ENCODE measurements at places on chromosomes 13 and 19.

DNA sequence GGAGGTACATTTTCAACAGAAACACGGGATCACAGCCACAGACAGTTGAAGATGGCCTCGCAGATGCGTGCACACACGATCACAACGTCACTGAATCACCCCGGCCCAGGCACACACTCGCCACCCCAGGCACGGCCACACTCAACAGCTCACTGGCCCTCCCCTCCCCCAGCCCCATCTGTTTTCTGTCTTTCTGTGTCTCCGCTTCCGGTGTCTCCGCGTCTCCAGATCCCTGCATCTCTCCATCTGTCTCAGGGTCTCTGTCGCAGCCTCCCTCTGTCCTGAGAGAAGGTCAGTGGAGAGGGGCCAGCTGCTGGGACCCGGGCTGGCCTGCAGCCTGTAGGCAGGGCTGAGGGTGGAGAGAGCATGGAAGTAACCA lies 3.8 kb upstream of the ATP1A3 start:
- no peak for DNase-seq

- DNase-seq, result no peak
These were observed 90.7 kb downstream of the ATP8A2 start for GRCh38 chr13:25462301-25463125.

DNA sequence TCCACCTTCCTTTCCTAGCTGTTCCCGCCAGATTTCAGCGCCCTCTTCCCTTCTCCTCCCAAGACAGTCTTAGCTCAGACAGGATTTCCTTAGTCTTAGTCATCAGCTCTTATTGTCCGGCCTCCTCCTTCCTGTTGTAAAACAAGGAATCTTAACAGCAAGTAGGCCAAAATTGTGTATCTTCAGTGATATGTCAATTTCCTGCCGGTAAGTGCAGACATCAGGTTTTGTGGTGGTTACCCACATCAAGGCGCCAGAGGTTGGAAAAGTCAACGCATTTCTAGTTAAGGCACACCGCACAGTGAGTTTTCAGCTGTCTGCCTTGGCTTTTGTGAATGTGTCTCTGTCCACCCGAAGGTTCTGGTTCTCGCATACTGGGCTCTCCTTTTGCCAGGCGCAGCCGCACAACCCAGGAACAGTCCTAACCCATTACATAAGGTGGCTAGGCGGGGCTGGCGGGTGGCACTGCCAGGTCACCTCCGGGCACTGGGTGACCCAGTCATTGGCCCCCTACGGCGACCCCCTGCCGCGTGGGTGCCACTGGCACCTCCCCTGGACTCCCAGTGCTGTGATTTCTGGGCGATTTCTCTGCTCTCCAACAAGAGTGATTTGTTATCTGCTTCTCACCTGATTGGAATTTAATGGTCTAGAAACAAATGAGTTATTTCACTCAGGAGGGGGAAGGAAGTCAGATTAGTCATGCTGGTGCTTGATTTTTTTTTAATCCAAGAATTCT lies 12.9 kb downstream of the COL4A2 start:
- DNase-seq, result peak; percentile 21

DNA sequence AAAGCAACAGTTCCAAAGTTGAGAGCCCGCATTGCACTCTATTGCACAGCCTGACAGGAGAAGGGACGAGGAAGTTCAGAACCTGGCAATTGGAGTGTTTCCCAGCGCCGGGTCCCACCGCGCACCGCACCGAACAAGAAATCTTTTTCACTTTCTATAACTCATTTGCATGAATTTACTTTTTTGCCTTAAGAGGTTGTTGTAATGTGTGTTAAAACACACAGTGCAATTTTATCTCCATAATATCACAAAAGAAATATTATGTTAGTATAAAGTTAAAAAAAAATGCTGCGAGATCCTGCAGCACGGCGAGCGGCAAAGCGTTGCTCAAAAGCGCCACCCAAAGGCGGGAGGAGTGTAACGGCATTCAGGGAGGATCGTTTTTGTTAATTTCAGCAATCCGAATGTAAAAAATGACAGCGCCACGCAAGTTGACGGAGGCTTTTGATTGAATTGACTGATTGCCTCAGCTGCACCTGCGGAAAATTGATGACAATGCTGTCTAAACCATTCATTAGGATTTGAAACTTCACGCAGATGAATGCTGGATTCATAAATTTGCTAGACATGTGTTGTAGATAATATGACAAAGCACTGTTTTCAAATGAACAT lies 303.6 kb upstream of the ZNF507 start:
- DNase-seq, result peak; percentile 1

GRCh38 chr19:18710186-18710585 lies 26.7 kb downstream of the CRTC1 start:
- no peak for DNase-seq

- no peak for DNase-seq
These were observed 581 bp downstream of the RCBTB1 start for GRCh38 chr13:49584771-49585182.

DNA sequence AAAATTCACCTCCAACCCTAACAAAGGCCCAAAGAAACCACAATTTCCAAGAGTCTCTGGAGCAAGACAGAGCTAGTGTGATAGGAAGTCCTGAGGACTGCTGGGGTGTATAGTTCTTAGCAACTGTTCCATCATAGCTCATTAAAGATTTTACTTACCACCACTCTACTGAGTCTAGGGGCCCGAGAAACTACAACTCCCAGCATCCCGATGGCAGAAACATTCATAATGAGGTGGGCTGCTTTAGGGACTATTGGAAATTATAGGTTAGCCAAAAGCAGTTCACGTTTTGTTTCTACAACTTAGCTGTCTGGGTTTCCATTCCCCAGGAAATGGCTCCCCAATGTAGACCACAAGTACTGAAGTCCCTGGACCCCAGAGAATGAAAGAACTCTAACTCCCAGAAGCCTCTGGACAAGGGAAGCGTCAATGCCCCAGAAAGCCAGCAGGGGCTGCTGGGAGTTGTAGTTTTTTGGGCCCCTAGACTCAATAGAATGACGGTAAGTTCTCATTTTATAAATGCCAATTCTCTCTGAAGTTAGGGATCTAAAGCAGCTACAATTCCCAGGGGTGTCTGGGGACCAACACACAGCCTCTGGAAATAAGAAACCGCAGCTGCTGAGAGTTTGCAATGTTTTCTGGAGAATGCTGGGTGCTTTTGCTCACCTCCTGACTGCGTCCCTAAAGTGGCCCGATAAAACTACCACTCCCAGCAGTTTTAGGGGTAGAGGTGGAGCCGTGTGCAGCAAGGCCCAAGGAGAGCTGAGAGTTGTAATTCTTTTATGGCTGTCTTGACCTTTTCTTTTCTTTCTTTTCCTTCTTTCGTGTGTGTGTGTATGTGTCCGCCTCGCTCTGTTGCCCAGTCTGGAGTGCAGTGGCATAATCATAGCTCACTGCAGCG lies 11.1 kb downstream of the FTL start:
- DNase-seq, result no peak

- no peak for DNase-seq
These were observed 290.4 kb downstream of the TEX29 start for GRCh38 chr13:111610879-111611278.

DNA sequence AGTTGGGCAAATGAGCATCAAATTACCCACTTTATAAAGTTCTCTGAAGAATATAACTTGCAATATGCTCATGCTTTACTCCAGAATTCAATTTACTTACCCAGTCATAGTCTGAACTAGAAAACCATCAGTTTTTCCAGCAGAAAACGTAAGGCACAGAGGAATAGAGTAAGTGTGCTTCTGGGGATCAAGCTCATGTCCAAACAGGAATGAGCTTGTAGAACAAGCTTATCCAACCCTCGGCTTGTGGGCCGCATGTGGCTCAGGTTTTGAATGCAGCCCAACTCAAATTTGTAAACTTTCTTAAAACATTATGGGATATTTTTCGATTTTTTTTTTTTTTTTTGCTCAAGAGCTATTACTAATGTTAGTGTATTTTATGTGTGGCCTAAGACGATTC lies 308.5 kb upstream of the KLF12 start:
- DNase-seq, result no peak

DNA sequence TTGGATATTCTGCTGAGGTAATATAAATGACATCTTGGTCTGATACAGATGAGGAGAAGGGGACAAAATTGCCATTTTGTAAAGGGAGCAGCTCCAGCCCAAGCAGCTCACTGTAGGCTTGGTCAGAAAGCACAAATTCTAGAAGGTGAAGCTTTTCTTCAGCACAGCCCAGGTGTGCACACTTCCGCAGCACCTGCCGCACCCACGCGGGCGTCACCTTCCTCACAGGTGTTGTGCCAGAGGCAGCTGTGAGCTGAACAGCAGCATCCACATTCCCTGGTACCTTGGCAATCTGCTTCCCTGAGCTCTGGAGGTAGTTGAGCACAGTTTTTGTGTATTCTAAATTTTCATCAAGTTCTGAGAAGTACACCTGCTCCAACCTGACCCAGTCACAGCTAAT lies 79.0 kb downstream of the SACS start:
- no peak for DNase-seq

DNA sequence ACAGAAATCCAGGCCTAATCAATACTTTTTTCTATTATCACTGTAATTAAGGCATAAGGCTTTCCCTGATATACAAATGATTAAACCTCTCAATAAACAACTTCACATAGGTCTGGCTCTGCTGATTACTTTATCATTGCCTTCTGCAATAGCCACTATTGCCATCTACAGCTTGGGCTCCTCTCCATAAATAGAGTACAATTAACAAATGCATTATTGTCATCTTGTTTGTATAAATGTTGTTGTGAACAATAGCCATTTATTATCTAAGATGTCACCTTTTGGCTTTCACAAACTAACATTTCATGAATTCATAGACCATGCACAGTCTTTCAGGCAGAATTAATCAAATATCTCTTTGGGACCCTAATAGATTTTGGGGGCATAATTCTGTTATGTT lies 53.3 kb downstream of the NHLRC3 start:
- no peak for DNase-seq

DNA sequence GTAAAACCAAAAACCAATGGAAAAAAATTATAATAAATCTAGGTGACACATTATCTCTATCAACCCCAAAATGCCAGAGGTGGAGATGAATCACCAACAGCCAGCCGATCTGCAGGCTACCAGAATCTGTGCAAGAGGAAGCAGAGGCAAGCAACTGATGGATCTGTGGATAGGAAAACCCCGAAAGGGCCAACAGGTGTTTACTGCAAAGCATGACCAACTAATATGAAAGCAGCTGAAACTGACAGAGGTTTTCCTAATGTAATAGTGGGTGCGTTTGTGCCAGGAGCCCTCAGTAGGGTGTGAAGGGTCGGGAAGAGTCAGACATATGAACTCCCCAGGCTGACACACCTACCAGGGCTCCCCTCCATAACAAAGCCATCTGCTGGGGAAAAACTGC lies 554.6 kb downstream of the RFC3 start:
- DNase-seq, result no peak

- DNase-seq, result no peak
These were observed 39.1 kb upstream of the RNF113B start for GRCh38 chr13:98216135-98216565.

DNA sequence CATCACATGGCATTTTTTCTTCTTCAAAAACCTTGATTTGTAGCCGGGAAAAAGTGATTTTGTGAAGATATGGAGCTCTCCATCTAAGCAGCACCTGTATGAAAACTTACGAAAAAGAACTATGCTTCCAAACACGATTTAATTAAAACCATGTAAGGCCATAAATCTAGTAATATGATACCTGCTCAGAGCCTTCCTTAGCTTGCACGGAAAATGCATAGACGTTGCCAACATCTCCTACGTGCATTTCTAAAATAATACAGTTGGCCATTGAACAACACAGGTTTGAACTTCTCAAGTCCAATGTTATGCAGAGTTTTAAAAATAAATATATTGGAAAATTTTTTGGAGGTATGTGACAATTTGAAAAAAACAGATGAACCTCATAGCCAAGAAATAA lies 59.1 kb upstream of the RNF113B start:
- no peak for DNase-seq

GRCh38 chr13:76852986-76853385 lies 33.2 kb downstream of the KCTD12 start:
- no peak for DNase-seq

DNA sequence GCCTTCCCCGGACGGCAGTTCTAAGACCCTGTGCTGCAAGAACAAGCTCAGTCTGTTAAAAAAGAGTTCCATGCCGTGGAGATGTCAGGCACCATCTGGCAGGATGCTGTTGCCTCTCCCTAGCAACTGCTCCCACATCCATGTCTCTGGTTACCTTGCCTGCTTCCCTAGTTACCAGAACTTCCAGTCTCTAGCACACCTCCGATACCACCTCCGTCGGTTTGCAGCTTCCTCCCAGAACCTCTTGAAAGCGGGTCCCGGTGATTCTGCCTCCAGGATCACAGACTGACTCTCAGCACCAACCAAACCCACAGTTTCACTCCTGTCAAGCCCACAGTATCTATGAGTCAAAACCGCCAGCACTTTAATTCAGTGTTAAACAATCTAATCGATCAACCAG lies 55.4 kb downstream of the KCTD12 start:
- DNase-seq, result no peak

Measured in stimulated activated CD4-positive, alpha-beta T cell treated with anti-CD3 and anti-CD28 coated beads, Interleukin-4, amount 100 ng/mL, for 48 hours (primary cell).